Stimulated activated CD4-positive, alpha-beta T cell treated with anti-CD3 and anti-CD28 coated beads, Interleukin-2, amount 100 ng/mL, for 48 hours (primary cell): ENCODE measurements at places on chromosomes 1 and 21.

DNA sequence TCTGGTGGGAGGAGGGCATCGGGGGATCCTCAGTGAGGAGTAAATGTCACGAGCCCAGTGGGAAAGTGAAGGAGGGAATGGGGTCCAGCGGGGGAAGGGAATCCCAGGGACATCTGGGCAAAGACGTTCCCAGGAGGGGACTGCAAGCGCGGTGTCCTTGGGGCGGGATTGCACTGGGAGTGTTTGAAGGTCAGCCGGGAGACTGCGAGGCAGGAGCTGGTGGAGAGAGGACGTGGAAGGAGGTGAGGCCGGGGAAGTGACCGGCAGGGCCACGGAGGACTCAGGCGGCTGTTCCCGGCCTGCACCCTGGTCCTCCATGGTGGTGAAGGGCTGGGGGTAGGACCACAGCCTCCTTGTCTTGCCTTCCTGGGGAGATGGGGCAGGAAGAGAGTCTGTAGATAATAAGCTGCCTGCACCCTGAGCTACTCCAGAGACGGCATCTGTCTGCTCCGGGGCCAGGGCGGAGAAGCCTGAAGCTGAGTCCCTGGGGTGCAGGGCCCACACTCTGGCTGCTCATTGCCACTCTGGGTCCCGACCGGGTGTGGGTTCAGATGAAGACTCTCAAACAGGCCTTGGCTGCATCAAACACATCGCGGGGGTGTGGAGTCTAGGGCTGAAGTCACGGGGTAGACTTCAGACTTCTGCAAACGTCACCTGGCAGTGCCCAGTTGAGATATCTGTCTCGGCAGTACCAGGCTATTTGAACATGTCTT lies 264.8 kb downstream of the CAMTA1 start:
- DNase-seq, result no peak

GRCh38 chr1:23103001-23103889 lies 65.4 kb downstream of the LUZP1 start:
- DNase-seq, result peak; percentile 27

DNA sequence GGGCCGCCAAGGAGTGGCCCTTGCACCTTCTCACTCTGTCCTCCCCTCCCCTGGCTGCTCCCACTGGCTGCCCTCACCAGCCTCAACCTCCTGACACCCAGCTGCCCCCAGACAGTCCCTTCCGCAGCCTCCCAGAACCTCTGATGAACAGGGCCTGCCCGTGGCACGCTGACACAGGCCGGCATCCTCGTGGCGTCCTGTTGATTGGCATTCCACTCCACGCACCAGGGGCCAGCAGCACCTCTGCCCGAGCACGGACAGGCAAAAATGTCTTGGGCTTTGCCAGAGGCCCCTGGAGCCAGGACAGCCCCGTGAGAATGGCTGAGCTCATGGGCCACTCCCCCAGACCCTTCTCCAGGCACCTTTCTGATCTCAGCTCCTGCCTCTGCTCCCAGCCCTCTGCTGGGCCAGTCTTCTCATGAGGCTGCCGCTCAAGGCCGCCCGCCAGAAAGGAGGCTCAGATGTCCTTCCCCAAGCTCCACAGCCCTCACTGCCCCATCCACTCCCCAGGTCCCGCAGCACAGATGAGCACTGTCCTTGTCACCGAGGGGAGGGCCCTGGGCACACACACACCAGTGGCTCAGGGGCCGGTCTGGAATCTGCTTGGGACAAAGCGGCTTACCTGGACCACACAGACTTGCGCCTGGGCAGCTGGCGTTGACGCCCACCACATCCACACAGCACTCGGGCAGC lies 15.8 kb upstream of the RNF223 start:
- DNase-seq, result no peak

DNA sequence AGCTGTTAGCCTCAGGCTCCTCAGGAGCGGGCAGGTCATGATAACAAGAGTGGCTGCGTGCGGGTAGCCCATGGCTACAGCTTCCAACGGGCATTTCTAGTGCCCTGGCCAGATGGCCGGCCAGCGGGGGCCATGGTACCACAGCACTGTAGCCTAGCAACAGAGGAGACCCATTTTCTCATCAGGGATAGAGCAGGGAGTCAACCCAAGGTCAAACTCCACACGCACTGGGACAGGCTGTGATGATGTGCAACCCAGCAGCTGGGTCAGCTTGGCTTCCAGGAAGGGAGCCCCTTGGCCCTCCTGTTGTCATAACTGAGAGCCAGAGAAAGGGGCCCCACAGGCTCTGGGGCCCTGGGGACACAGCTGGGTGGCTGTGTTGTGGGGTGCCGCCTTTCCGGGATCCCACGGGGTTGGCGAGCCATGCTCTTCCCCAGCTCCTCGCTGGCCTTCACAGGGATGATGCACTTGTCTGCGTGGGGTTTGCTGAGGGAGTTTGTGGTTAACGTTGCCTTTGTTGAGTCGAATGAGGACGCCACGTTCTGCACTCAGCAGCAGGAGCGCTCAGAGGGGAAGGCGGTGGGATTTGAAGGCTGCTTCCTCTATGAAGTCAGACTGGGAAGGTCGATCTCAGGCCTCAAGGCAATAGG lies 46.3 kb downstream of the COL18A1 start:
- DNase-seq, result no peak

DNA sequence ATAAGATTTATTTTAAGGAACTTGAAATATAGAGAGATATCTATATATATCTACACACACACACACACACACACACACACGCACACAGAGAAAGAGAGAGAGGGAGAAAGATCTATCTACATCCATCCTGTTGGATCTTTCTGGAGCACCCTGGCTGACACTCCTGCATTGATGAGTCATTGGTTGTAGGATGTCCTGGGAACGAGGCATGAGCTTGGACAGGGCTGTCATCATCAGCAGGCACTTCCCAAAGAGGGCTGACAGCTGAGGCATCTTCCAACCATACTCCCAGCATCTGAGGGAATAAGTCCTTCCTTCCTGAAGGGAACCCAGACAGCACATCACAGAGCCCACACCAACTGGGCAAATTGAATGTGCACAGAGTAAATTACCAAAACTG lies 99.1 kb upstream of the ERG start:
- no peak for DNase-seq

- no peak for DNase-seq
Measured at GRCh38 chr1:14148526-14148925, 448.5 kb downstream of the PRDM2 start.

GRCh38 chr1:225565847-225566246 lies 87.1 kb downstream of the ENAH start:
- DNase-seq, result no peak

DNA sequence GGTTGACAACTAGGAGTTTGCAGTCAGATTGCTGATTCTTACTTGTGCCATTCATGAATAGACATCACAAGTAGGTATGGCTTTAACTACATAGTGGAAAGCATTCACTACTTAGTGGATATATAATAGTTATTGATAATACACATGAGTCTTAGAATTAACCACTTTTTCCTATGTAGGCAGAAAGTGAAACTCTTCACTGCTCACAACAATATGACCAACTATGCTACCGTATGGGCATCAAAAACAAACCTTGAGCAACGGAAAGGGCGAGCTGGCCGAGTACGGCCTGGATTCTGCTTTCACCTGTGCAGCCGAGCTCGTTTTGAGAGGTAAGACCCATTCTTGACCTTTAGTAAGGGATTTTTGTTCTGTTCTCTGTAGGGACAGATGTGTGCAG lies 38.7 kb downstream of the DHX9 start:
- no peak for DNase-seq

DNA sequence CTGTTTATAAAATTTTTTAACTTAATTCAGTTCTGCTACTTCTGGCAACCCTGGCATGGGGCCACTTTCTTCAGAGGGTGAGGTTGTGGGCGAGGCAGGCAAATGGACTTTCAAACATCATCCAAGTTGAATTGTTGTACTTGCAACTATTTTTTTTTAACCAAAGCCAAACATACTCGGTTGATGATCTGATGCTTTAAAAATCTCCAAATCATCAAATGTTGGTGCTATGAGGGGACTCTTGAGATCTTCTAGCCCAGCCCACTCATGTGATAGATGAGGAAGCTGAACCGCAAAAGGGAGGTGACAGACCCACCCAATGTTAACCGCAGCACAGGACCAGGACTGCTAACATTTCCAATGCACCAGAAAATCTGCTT lies 6.7 kb downstream of the SLC1A7 start:
- DNase-seq, result no peak

DNA sequence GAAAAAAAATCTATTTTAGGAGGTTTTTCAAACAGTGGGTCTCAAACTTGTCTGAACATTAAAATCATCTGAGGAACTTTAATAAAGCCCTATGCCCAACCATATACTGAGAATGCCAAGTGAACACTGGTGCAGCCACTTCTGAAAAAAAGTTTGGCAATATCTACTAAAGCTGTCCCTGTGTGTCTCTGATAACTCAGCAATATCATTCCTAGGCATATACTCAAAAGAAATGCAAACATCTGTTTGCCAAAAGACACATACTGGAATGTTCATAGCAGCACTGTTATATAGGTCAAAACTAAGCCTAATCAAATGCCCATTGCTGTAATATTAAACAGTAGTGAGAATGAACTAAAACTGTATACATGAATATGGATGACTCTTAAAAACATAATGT lies 74.2 kb upstream of the RGS4 start:
- no peak for DNase-seq

GRCh38 chr1:117628343-117628742 lies 22.5 kb downstream of the TENT5C start:
- DNase-seq, result no peak

DNA sequence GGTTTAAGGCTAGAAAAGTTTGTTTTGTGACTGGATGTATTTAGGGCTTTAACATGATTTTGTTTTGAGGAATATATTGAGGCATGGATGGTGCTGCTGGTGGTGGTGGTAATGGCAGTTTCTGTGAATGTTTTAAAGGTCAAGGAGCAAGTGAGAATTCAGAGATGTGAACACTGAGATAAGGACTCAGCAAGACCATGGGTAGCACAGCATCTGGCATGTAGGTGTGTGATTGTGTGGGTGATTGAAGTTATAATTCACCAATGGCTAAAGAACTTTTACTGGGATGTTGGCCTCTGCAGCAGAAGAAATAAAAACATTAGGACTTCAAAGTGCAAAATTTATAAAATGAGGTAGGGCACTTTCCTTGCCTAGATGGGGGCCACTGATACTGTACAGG lies 65.9 kb downstream of the MACF1 start:
- no peak for DNase-seq

GRCh38 chr1:221440658-221441057 lies 301.2 kb downstream of the DUSP10 start:
- no peak for DNase-seq

DNA sequence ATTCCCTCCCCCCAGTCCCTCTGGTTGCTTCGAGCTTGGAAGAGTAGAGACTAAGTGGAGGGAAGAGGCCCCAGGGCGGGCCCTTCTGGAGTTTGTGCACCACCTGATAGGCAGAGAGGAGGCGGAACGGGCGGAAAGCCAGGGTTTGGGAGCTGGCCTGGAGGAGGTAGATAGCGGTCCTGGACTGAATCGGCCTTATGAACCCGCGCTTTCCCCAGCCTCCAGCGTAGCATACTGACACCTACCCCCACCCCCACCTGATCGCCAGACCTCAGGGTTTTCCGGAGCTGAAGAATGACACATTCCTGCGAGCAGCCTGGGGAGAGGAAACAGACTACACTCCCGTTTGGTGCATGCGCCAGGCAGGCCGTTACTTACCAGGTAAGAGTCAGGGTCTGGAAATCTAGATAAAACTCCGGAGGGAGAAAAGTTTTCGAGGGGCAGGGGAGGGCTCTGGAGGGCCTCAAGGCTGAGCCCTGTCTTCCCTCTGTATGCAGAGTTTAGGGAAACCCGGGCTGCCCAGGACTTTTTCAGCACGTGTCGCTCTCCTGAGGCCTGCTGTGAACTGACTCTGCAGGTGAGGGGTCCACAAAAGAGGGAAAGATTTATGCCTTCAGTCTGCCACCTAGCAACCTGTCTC lies 705 bp downstream of the UROD start:
- DNase-seq, result peak; percentile 43

DNA sequence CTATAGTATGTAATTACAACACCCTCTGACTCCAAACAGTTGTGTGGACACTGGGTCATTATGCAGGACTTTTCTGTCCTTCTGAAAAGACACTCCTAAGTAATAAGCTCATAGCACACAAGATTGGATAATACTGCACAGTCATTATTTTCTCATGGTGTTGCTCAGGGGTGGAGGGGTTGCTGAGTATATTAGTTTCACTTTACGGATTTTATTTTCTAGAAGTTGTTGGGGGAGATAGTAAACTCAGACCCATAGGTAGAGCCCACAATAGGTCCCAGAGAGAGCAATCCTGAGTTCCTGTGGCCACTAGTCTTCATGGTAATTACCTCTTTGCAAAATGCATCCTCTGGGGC lies 53.4 kb downstream of the DUSP10 start:
- DNase-seq, result no peak

- DNase-seq, result peak; percentile 50
Measured at GRCh38 chr1:115052454-115053083, 22.9 kb downstream of the TSHB start.

GRCh38 chr1:236980673-236981072 lies 23.6 kb downstream of the MT1HL1 start:
- DNase-seq, result no peak

GRCh38 chr1:154521695-154522094 lies 19.5 kb upstream of the SHE start:
- no peak for DNase-seq

GRCh38 chr1:100622037-100622436 lies 84.1 kb downstream of the GPR88 start:
- DNase-seq, result no peak
